ENCODE measurements at places on chromosomes 1 and 21. TPM values are rescaled to one million over a fixed set of nuclear protein-coding genes. Genes with fewer than 3 reads are reported as not detected.

DNA sequence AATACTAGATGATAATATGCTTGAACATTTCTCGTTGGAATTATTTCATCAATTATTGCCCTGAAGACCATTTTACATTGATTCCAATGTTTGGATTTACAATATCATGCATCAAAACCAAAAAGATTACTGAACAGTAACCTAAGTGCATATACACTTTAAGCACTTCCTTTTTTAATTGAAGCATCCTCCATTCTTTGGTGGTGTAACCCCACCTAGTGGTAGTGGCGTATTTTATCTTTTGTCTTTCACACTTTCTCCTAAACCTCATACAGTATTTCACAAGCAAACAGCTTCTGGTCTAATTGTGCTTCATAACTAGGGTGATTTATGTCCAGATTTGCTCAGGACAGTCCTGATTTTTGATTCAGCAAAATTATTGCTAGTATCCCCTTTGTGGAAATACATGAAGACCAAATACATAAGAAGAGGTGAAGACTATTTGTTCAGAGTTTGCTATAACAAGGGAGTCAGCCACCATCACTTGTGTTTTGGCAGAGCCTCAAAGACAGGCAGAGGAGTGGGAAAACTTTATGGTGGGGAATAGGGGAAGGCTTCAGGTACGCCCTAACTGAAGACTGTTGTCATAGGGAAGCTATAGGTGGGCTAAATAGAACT, 3.4 kb upstream of the NVL start:
- H3K36me3 ChIP-seq, result no peaks in the 10 kb centered on the region
- H3K4me1 ChIP-seq, result no peaks in the 10 kb centered on the region
- H3K27ac ChIP-seq, result no peak overlapping the region
- no peak overlapping the region for H3K4me3 ChIP-seq
- H3K27me3 ChIP-seq, result no peaks in the 10 kb centered on the region

- H3K27ac ChIP-seq, result peak overlapping the region; percentile 92
- peaks cover 34% of the 10 kb centered on the region for H3K4me1 ChIP-seq
- DNase-seq, result no peak
These were observed 1.7 kb downstream of the SLC27A3 start for GRCh38 chr1:153776845-153777370.

DNA sequence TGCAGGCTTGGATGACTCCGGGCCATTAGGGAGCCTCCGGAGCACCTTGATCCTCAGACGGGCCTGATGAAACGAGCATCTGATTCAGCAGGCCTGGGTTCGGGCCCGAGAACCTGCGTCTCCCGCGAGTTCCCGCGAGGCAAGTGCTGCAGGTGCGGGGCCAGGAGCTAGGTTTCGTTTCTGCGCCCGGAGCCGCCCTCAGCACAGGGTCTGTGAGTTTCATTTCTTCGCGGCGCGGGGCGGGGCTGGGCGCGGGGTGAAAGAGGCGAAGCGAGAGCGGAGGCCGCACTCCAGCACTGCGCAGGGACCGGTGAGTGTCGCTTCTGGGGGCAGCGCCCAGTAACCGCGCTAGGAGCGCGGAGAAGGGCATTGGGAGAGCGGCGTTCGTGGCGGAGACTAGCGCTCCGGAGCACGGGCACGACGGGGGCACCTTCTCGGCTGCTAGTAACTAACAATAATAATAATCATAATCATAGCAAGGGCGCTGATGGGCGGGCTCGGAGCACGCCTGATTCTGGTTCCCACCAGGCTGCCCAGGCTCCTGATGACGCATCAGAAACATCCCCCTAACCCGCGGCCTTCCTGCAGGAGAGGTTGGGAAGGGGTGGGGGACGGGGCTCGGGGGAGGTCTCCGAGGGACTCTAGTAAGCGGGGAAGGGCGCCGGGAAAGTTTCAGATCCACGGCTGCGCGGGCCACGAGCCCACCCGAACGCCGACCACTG, at the start of gene MX1:
TSS of gene MX1 (plus strand) at position 286 of the 722 bp plus-strand sequence. CDS start 5,832 bp downstream, outside the sequence.
- H3K36me3 ChIP-seq, result no peaks in the 10 kb centered on the region
- H3K4me3 ChIP-seq, result peak within 1 kb of the TSS; percentile 78
- H3K27me3 ChIP-seq, result no peaks in the 10 kb centered on the region

- H3K4me3 ChIP-seq, result no peak overlapping the region
- no peaks in the 10 kb centered on the region for H3K36me3 ChIP-seq
- no peak overlapping the region for H3K27ac ChIP-seq
- DNase-seq, result no peak
These were observed 3.0 kb upstream of the ACKR1 start for GRCh38 chr1:159201642-159202041.

- H3K27ac ChIP-seq, result no peak overlapping the region
- H3K4me1 ChIP-seq, result no peaks in the 10 kb centered on the region
- H3K27me3 ChIP-seq, result no peaks in the 10 kb centered on the region
- H3K36me3 ChIP-seq, result no peaks in the 10 kb centered on the region
- no peak for DNase-seq
- no peak overlapping the region for H3K4me3 ChIP-seq
These were observed 180.8 kb upstream of the KCNK2 start for GRCh38 chr1:214901718-214902117.

- no peak overlapping the region for H3K27ac ChIP-seq
- no peak overlapping the region for H3K4me3 ChIP-seq
These were observed 24.8 kb downstream of the CNST start for GRCh38 chr1:246591047-246591446.

DNA sequence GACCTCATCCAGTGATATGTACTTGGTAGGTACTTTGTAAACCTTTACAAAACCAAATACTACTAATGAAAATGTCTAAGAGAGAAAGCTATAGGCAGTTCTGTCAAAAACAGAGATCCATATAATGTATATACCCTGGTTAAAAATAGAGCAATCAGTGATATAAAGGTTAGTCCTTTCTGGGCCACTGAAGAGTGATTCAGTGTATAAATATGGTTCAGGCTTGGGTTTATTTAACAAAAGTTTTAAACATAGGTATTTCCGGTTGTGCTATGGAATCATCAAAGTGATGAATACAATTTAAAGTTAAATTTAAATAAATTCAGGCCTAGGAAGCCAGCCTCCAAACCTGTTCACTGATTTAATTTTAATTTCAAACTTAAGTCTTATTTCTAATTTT, 108.4 kb upstream of the DMRTA2 start:
- no peak overlapping the region for H3K4me3 ChIP-seq
- H3K36me3 ChIP-seq, result no peaks in the 10 kb centered on the region
- H3K27ac ChIP-seq, result no peak overlapping the region
- DNase-seq, result no peak
- no peaks in the 10 kb centered on the region for H3K4me1 ChIP-seq

- no peak for DNase-seq
- H3K36me3 ChIP-seq, result no peaks in the 10 kb centered on the region
- no peaks in the 10 kb centered on the region for H3K4me1 ChIP-seq
- H3K4me3 ChIP-seq, result no peak overlapping the region
- H3K27ac ChIP-seq, result no peak overlapping the region
These were observed 17.0 kb upstream of the GRIK3 start for GRCh38 chr1:37051346-37051745.

- no peak overlapping the region for H3K4me3 ChIP-seq
- H3K27ac ChIP-seq, result no peak overlapping the region
- H3K4me1 ChIP-seq, result peaks cover 29% of the 10 kb centered on the region
- no peaks in the 10 kb centered on the region for H3K27me3 ChIP-seq
- DNase-seq, result no peak
These were observed 35.4 kb upstream of the BCL10 start for GRCh38 chr1:85311818-85312217.

- no peaks in the 10 kb centered on the region for H3K27me3 ChIP-seq
- DNase-seq, result no peak
These were observed 65.6 kb downstream of the SAMSN1 start for GRCh38 chr21:14480411-14481031.

GRCh38 chr1:59516881-59517280, 220.0 kb downstream of the FGGY start:
- H3K36me3 ChIP-seq, result no peaks in the 10 kb centered on the region
- DNase-seq, result peak; percentile 78
- H3K27me3 ChIP-seq, result no peaks in the 10 kb centered on the region
- H3K4me3 ChIP-seq, result no peak overlapping the region

DNA sequence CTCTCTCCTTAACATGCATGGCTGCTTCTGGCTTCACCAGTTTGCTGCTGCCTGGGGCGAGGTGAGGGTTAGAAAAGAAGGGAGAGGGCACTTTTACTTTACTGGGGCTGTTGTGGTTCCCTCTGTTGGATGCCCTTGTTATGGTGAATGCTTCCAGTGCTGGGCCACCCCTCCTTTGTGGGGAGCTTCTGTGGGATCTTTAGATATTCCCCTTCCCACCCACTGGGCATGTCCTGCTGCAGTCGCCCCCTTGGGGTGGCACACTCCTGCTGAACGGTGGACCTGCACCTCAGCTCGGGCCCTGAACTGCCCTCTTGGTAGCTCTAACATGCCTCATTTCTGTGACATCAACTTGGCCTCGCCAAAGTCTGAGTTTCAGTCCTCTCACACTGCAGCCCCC, 6.0 kb downstream of the TNN start:
- H3K4me1 ChIP-seq, result peaks cover 17% of the 10 kb centered on the region
- H3K4me3 ChIP-seq, result no peak overlapping the region
- no peaks in the 10 kb centered on the region for H3K36me3 ChIP-seq
- DNase-seq, result no peak

GRCh38 chr1:20212685-20213331, 26.5 kb upstream of the PLA2G2C start:
- H3K27me3 ChIP-seq, result peaks cover 7% of the 10 kb centered on the region
- DNase-seq, result peak; percentile 78
- no peaks in the 10 kb centered on the region for H3K36me3 ChIP-seq

DNA sequence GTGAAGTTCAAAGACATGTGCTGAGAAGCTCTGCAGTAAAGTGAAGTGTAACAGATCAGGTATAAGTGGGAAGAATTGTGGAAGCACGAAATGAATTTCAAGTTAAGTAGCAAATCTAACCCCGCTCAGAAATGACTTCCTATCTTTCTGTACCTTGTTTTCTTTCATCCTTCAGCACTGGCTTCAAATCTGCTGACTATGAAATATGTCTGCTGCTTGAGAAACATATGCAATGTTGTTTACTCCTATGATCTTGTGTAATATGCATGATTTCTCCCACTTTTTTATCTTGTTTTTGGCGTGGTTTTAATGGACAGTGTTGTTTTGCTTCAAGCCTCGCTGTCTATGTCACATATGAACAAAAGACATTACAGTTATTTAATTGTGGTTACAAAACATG, 545.3 kb upstream of the NCAM2 start:
- H3K27me3 ChIP-seq, result no peaks in the 10 kb centered on the region
- no peak overlapping the region for H3K4me3 ChIP-seq
- H3K36me3 ChIP-seq, result no peaks in the 10 kb centered on the region
- H3K27ac ChIP-seq, result no peak overlapping the region

DNA sequence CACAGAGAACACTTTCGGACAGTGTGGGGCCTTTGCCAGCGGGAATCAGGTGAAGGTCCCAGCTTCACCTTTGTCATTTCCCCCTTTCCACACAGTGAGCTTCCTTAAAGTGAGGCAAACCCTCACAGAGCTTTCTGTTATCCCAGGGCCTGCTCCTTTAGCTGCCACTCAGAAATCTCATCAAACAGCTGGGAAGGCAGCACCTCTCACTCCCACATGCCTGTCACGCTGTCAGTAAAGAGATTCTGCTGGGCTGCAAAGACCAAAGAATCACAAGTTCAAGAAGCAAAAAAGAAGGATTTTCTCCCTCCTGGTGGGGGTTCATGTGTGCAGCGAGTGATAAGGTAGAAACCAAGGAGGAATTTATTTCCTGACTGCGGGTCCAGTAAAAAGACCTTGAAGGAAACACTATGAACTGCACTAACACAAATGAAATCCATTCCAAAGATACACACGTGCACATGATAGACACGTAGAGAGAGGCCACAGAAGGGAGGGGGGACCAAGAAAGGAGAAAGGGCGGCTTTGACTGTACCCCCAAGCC, 44.0 kb downstream of the HTR6 start:
- no peak overlapping the region for H3K4me3 ChIP-seq
- no peak overlapping the region for H3K27ac ChIP-seq
- peaks cover 7% of the 10 kb centered on the region for H3K4me1 ChIP-seq
- no peak for DNase-seq

DNA sequence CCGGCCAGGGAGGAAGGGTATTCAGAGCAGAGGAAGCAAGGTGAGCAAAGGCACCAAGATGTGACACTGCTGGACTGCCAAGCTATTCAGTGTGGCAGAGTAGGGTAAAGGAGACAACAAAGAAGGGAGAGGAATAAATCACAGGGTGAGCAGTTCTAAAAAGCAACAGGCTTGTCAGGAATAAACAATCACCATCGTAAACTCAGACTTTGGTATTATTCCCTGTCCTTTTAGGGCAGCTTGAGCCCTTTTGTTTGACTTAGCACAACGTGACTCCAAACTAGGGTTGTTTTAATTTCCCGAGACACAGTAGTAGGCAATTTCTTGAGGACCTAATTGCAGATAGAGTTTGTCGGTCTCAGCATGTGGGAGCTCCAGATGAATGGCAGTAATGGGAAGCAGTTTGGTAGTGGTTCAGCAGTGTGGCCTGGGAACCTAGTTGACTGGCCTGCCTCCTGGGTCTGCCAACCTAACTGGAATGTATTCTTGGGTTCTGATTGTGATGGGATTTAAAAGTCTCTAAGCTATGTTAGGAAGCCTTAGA, 4.3 kb downstream of the CR1L start:
- H3K4me3 ChIP-seq, result no peak overlapping the region
- H3K36me3 ChIP-seq, result no peaks in the 10 kb centered on the region
- H3K4me1 ChIP-seq, result peaks cover 8% of the 10 kb centered on the region

GRCh38 chr1:207698822-207699483, 52.9 kb upstream of the CD46 start:
- H3K36me3 ChIP-seq, result no peaks in the 10 kb centered on the region
- H3K27ac ChIP-seq, result no peak overlapping the region
- no peak overlapping the region for H3K4me3 ChIP-seq
- DNase-seq, result no peak

- no peak overlapping the region for H3K4me3 ChIP-seq
- no peaks in the 10 kb centered on the region for H3K4me1 ChIP-seq
- no peak for DNase-seq
- H3K36me3 ChIP-seq, result no peaks in the 10 kb centered on the region
- H3K27me3 ChIP-seq, result no peaks in the 10 kb centered on the region
These were observed 25.6 kb upstream of the SLC35A3 start for GRCh38 chr1:99944192-99944591.

GRCh38 chr1:110850627-110851026, 22.3 kb upstream of the CD53 start:
- no peak overlapping the region for H3K27ac ChIP-seq
- no peaks in the 10 kb centered on the region for H3K27me3 ChIP-seq
- H3K36me3 ChIP-seq, result no peaks in the 10 kb centered on the region
- no peaks in the 10 kb centered on the region for H3K4me1 ChIP-seq
- H3K4me3 ChIP-seq, result no peak overlapping the region

DNA sequence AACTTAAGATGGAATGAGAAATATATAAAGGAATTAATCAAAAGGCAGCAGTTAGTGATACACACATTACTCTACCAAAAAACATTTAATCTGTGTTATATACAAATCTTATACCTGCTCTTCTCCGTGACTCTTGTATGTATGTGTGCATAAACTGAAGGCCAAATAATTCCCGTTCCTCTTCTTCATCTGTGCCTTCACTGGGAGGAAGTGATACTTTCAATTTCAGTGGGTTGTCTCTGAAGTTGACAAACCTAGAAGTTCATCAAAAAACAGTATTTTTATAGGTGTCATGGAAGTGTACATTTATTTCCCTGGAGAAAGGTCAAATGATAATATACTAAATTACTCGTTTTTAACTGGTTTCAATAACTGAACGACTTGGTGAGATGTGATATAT, 19.3 kb downstream of the TRMT13 start:
- H3K27ac ChIP-seq, result no peak overlapping the region
- peaks cover 5% of the 10 kb centered on the region for H3K4me1 ChIP-seq
- no peak overlapping the region for H3K4me3 ChIP-seq
- DNase-seq, result no peak
- H3K27me3 ChIP-seq, result no peaks in the 10 kb centered on the region

Gene GBP7
- total RNA-seq, result not detected

Gene GREM2
- 17.8 TPM for total RNA-seq

Gene TNFRSF4
- total RNA-seq, result 0.95 TPM

Gene C1orf226
- 8.2 TPM for total RNA-seq

Gene FCGR3A
- 7.8 TPM for total RNA-seq

Gene SFN
- 1.1 TPM for total RNA-seq

Gene SLC2A5
- total RNA-seq, result 9.1 TPM

Gene OR2M3
- not detected for total RNA-seq
